Stromal cell of bone marrow (primary cell): ENCODE measurements at places on chromosomes 7 and 10.
A peak's percentile ranks its signal among the peaks of the same experiment; 100 is the strongest.

DNA sequence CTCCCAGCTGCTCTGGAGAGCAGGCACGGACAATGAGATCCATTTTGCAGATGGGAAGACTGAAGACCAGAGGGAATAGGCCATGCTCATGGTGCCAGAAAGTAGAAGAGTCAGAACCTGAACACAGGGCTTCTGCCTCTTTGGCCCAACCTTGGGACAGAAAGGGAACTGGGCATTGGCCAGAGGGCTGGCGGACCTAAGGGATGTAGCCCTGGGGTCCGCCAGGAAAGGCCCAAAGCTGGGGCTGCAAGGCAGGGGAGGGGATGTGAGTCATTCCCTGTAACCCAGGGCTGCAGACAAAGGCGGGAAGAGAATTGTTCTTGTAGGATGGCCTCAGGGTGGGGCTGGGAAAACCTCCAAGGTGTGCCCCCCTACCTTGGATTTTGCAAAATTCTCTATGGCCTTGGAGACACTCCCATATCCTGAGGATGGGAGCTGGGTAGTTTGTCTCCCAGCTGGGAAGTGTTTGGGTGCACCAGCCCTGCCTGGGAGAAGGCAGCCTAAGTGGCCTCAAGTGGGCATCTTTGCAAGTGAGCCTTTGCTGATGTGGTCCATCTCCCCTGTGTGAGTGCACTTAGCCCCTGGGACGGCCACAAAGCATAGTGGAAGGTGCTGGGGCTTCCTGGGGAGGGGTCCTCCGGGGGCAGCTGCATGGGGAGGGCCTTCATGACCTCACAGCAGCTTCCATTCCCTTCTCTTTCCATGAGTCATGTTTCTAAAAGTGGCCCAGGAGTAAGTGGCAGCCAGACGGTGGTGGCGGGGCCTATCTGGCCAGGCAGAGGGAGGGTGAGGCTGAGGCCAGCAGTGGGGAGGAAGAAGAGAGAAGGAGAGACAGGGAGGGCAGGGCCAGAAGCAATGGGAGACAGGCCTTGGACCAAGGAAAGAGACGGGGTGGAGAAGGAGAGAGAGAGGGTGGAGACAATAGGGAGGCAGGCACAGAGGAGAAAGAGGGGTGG lies 9.2 kb downstream of the AQP1 start:
- peak; percentile 50 for DNase-seq

- DNase-seq: no peak
Observed at GRCh38 chr10:17578603-17579002, 38.6 kb downstream of the HACD1 start.

GRCh38 chr10:129470103-129470851 lies 3.2 kb downstream of the MGMT start:
- DNase-seq: no peak

GRCh38 chr7:157897681-157898080 lies 560.9 kb downstream of the DNAJB6 start:
- DNase-seq: no peak

DNA sequence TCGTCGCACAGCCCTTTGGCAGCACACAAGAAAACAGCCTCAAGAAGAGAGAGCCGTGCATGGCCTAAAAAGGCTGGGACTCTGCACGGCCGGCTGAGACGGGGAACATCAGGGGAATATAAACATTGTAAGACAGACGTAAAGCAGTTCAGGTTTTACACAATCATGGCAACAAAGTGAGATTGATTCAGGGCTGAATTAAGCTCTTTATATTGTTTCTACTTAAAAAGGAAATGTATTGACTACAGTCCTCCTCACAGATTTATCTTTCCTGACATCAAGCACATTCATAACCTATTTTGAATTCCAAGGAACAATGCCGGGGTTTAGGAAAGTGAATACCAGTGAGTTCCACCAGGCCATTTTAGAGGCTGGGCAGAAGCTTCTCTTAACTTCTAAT lies 25.2 kb downstream of the SORBS1 start:
- DNase-seq: no peak

DNA sequence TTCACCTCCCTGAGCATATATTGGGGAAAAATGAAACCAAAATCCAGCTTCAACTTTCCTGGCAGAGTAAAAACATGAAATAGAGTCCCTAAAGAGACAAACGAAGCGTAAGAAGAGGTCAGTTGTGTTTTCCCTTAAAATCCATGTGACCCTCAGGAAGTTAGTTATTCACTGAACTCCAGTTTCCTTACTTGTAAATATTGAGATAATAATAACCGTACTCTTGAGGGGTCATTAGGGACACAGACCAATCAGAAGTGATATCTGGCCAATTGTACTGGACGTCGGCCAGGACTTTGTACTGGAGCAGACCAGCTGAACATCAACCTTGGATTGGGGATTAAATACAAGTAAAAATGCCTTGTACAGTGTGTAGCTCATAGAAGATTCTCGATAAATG lies 167.0 kb downstream of the GATA3 start:
- no peak for DNase-seq

- no peak for DNase-seq
Observed at GRCh38 chr10:4437791-4438190, 388.2 kb upstream of the AKR1E2 start.

DNA sequence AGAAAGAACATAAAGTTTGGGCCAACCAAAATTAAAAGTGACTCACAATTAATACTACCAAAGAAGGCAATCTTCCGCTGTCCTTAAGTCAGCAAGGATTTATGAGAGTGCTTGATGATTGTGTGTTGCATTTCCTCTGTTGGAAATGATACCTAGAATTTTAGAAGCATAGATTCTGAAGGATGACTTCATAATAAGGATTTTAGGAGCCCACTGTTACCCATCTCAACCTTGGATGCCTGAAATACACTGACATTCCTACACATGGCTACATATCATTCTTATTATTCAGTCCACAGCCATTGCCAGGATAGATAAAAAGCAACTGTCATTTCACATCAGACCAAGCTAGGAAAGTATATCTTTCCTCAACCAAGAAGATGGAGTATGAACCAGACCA lies 823.8 kb downstream of the LRMDA start:
- no peak for DNase-seq

- no peak for DNase-seq
Observed at GRCh38 chr10:47104151-47104605, 192.9 kb downstream of the PTPN20 start.

DNA sequence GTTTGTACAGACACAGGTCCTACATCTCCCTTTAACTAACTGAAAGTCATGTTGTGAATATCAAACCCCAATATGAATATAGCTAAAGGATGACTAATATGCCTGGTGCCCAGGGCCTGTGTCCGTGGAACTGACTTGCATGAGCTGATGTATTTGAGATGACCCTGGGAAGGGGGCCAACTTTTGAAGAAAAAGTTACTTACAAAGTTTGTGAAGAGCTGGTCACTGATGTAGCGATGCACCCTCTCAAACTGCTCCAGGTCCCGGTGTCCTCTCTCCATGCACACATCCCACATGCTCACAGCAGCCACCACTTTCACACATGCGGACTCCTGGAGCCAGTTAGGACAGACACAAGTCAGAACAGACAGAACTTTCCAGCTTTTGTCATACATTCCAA lies 106.2 kb downstream of the ABCC2 start:
- peak; percentile 44 for DNase-seq

- DNase-seq: no peak
Observed at GRCh38 chr7:124397134-124397533, 364.3 kb upstream of the TMEM229A start.

DNA sequence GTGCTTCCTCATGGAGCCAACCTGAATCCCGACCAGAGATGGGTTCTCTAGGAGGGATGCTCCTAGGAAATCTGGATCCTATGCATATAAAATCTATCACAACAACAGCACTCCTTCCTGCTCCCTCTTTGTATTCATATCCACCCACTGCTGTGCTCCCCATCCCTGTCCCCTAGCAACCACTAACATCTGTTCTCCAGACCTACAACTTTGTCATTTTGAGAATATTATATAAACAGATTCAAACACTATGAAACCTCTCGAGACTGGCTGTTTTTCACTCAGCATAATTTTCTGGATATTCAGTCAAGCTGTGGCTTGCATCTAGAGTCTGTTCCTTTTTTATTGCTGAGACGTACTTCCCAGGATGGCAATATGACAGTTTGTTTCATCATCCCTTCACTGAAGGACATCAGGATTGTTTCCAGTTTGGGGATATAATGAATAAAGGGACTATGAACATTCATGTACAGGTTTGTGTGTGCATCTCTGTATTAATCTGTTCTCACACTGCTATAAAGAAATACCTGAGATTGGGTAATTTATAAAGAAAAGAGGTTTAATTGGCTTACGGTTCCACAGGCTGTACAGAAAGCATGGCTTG lies 36.0 kb upstream of the PRR15 start:
- DNase-seq: no peak

DNA sequence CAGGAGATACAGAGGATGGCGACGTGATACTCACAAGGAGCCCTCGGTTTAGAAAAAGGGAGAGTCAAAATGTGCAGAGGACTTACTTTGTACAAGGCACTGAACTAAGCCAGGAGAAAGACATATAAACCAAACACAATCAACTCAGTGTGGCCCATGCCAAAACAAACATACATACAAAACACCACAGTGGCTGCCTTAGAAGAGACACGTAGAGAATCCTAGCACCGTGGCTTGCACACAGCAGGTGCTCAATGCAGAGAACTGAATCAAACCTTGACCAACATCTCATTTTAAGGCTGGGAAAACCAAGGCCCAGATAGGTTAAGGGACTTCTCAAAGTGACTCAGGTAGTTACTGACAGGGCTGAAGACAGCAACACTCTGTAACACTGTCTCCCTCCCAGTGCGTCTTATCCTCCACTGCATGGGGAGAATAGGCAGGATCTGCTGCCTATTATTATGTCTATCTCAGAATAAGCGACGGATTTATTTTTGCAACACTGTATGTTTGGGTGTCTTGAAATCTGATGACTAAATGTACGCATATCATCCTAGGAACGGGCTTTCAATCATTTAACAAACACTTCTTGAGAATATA lies 11.0 kb downstream of the SORBS1 start:
- no peak for DNase-seq

- no peak for DNase-seq
Observed at GRCh38 chr7:84941936-84942335, 244.9 kb downstream of the SEMA3D start.

GRCh38 chr7:74175340-74175739 lies 1.2 kb downstream of the EIF4H start:
- no peak for DNase-seq

- DNase-seq: no peak
Observed at GRCh38 chr10:114607358-114607998, 50.6 kb downstream of the ABLIM1 start.

- DNase-seq: no peak
Observed at GRCh38 chr7:36684954-36685353, 39.3 kb downstream of the AOAH start.

DNA sequence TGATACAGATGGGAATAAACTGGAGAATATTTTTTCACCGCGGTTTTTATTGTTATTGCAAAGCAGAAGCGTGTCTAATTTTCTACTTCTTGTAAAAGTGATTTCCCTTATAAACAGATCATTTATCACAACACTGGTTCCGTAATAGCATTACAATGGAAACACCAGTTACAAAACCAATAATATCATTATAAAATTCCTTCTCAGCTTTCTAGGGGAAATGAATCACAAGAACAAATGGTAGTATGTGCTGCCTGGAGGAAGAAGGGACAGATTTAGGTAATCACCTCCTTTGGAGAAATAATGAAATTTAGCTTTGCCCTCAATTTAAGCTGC lies 2.4 kb upstream of the CCDC6 start:
- DNase-seq: no peak

DNA sequence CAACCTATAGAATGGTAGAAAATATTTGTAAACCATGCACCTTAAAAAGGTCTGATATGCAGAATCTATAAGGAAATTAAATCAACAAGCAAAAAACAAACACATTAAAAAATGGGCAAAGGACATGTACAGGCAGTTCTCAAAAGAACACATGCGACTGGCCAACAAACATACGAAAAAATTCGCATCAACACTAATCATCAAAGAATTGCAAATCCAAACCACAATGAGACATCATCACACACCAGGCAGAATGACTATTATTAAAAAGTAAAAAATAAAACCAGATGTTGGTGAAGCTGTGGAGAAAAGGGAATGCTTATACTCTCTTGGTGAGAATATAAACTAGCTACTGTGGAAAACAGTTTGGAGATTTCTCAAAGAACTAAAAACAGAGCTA lies 33.2 kb downstream of the TMEM229A start:
- DNase-seq: no peak

DNA sequence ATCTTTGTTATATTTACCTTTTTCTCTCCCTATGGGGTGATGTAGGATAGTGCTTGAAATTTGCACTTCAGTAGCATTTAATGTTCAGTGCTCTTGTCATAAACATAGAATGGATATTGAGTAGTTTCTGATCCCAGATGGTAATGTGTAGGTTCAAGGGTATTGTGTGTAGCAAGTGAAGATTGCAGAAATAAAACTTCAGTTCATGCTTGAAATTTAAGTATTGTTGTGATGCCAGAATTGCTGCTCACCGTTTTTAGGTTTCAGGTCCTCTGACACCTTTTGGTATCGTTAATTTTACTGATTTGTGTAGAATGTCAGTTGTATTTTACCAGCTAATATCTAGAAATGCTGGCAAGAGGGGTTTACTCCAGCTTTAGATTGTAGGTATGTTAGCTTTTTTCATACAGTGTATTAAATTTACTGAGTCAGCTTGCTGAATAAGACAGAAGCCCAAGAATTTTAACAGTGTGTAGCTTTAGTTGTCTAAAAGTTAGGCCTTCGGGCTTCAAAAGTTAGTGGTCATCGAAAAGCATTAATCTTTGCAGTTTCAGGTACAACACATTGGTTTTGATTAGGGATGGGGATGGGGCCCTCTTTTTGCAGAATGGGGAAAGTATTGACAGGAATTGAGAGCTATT lies 1.9 kb downstream of the PTEN start:
- DNase-seq: no peak

- DNase-seq: no peak
Observed at GRCh38 chr7:38506004-38506403, 125.2 kb downstream of the AMPH start.

DNA sequence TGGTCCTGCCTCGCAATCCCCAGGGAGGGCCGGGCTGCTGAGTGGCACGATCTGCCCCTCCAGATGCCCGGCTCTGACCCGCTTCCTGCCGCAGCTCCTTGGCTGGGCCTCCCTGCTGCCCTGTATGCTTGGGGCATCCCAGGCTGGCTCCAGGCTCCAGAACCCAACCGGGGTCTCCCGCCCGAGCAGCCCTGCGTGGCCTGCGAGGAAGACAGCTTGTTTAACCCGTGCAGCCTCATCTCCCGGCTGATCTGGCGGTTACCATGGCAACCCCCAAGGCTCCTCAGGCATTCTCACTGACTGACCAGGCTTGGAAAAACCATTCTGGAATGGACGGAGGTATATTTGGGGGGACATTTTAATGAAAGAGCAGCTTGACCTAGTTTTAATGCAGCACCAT lies 232.4 kb upstream of the MYO3A start:
- no peak for DNase-seq
